Dermis microvascular lymphatic vessel endothelial cell (primary cell): ENCODE measurements at places on chromosomes 1 and 21.

- DNase-seq: no peak
Observed at GRCh38 chr1:113747376-113747775, 11.9 kb downstream of the PHTF1 start.

DNA sequence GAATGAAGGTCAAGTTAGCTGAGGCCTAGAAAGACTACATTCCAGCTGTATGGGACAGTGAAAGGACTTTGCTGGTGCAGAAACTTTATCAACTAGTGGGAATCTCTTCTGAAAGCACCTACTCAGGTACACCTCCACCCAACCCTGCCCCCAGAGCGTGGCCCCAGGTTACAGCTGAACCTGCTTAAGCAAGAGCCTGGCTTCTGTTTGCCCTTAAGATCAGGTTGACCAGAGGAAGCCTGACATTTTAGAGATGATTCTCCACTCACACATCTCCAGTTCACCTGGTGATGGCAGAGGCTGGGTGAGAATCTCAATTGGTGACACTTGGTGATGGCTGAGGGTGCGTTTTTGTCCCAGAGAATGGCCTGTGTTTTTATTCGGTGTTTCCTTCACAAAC, 24.0 kb downstream of the ELAPOR1 start:
- DNase-seq: no peak

GRCh38 chr21:35084869-35085268, 35.8 kb upstream of the RUNX1 start:
- DNase-seq: no peak

DNA sequence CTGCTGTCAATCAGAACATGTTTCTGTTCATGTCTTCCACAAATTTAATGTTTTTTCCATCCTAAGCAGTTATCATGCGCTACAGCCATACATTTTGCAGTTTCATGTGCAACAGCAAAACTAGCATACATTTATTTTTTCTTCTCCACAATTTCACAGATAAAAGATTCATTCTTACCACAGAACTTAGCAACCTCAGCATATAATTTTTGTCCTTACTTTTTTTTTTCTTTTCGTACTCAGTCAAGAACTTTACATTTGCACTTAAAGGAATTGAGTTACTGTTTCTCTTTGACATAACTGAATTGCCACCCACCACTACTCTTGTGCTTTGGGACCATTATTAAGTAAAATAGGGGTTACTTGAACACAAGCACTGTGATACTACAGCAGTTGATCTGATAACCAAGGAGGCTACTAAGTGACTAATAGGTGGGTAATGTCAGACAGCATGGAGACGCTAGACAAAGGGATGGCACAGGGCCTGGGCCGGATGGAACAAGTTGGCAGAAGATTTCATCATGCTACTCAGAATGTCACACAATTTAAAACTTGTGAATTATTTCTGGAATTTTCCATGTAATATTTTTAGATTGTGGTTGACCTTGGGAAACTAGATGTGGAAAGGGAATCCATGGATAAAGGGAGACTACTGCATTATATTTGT, 50.2 kb upstream of the LHX8 start:
- peak; percentile 33 for DNase-seq

GRCh38 chr1:54465351-54465811, 59.2 kb upstream of the SSBP3 start:
- DNase-seq: no peak

DNA sequence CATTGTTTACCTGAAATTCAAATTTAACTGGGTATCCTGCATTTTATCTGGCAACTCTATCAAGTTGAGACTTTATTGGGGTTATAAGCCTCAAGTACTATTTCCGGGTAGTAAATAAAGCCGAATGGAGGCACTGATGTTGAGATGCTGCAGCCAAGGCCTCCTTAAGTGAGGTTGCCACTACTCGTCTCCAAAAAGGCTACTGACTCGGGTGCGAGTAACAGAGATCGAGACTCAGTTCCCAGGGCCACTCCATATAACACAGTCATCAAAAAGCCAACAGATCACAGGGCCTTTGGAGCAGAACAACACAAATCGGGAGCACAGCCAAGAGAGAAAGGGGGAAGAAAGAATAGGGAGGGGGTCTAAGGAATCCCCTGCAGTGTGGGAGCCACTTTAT, 524 bp downstream of the COPA start:
- DNase-seq: no peak

DNA sequence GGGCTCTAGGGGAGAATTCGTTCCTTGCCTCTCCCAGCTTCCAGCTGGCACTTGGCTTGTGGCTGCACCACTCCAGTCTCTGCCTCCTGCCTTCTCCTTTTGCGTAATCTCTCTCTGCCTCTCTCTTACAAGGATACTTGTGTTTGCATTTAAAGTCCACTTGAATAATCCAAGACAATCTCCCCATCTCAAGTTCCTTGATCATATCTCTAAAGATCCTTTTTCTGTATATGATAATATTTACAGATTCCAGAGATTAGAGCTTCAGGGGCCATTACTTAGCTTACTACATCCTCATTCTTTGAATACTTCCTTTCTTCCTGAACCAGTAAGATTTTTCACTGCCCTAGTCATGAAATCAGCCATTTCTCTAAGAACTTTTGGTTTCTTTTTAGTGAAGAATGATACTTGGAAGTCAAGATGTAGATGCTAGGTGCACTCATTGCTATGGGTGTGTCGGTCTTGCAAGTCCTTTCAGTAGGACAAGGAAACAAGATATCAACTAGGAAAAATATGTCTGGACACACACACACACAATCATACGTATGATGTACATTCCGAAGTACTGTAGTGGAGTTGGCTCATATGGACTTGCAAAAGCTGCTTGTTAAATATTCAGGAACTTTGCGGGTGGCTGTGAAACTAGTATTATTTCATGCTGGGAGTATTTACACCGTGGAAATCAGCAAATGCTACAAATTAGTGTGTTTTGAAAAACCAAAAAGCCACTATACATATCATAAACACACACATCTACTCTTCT, 20.8 kb upstream of the RLF start:
- DNase-seq: no peak

DNA sequence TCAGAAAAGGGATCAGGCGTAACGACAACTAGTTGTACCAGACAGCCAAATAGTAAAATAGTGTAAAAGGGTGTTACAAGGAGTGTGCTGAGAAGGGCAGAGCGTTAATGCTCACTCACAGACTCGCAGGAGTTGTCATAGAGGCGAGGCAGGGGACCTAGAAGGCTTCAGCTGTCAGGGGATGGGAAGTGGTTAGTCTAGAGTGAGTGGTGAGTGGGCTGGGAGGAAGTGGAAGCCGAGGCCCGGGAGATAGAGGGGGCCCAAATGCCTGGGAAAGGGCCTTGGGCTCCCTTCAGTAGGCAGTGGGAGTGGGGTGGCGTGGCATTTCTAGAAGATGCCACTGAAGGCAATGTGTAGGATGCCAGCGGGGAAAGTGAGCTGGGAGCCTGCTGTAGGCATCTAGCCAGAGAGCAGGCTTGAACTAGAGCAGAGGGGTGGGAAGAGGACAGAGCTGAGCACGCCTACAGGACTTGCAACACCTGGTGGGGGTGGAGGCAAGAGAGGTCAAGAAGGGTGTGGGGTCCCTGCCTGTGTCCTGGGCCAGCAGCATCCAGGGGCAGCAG, 10.3 kb downstream of the SLC6A17 start:
- DNase-seq: no peak

- DNase-seq: no peak
Observed at GRCh38 chr1:77310924-77311323, 29.1 kb downstream of the AK5 start.

DNA sequence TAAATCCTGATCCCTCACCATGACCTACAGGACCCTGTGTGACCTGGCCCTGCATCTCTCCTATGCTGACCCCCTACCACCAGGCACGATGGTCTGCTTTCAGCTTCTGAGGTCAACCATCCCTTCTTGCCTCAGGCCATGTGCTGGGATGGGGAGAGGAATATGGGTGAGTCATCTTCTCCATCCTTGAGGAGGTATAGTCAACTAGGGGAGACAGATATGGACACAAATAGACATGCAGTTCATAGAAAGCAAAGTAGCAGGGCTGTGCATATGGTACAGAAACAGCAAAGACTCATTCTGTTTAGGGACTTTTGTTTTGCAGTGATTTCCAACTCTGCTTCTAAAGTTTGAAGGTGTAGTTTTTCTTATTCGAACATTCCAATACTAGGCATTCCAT, 250.8 kb upstream of the FGGY start:
- no peak for DNase-seq

DNA sequence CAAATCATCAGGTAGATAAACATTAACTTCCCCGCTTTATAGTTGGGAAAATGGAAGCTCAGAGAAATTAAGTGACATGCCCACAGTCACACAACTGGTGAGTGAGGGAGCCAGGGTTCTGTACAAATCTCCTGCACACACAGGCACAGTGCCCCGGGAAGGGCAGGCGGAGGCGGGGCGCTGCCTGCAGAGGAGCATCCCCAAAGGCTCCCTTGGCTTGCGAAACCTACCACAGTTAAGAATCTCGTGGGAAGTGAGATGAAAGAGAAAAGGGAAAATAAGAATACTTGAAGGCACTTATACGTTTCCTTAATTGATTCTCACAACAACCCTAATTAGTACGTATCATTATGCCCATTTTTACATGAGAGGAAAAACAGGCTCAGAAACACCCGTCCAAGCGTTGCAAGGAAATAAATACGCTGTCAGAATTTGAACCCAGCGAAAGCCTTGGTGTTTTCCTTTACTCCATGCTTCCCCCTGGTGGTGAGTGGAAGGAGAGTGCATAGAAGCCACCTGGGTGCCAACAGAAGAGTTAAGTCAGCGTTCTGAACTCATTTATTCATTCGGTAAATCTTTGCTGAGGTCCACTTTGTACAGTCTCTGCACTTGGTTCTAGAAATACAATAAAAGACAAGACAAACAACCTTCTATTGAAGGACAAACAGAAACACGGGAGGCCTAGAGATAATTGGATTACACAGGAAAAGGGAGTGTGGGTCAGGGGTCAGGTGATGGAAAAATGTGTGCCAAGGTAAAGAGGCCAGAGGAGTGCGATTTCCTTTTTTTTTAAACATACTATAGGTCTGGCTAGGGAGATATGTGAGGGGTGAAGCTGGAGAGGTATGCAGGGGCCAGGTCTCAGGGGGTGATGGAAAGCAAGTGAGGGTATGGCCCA, 28.4 kb downstream of the ACP6 start:
- peak; percentile 65 for DNase-seq

GRCh38 chr21:14121719-14122118, 89.0 kb downstream of the LIPI start:
- no peak for DNase-seq

- DNase-seq: no peak
Observed at GRCh38 chr1:15066191-15066590, 87.4 kb upstream of the TMEM51 start.

DNA sequence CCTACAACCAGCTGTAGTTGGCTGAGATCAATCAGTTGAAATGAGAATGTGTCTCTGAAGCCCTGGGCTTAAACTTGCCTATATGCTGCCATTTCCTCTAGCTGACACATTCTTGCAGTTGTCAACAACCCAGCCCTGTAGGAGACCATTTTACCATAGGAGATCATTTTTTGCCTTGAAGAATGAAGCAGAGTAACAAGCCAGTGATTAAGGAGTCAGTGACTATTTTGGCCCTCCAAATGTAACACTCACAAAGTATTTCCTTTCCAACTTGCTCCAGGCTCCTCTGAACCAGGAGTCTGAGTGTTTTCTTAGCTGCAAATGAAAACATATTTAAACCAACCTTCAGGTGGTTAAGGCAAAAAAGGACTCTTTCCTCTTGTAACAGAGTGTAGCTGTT, 183.5 kb downstream of the ZZZ3 start:
- peak; percentile 39 for DNase-seq

DNA sequence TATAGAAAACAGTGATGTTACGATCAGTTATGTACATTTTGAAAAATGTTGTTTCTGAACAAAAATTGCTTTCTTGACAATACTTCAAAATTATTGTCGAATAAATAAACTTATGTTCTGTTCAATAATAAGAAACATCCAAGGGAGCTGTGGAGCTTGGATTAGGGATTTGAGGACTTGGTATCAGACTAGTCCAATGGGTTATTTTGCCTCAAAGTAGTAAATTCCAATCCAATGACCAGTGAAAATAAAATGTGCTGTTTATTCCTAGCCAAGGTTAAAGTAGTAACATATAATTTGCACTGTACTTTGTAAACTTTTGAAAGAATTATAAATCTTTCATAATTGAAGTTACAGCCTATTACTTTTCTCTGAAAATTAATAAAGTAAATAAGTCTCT, 79.1 kb upstream of the IVNS1ABP start:
- no peak for DNase-seq

- DNase-seq: no peak
Observed at GRCh38 chr1:26096471-26096870, 15.2 kb upstream of the PDIK1L start.

GRCh38 chr1:116415699-116416533, 42.9 kb downstream of the ATP1A1 start:
- DNase-seq: no peak

DNA sequence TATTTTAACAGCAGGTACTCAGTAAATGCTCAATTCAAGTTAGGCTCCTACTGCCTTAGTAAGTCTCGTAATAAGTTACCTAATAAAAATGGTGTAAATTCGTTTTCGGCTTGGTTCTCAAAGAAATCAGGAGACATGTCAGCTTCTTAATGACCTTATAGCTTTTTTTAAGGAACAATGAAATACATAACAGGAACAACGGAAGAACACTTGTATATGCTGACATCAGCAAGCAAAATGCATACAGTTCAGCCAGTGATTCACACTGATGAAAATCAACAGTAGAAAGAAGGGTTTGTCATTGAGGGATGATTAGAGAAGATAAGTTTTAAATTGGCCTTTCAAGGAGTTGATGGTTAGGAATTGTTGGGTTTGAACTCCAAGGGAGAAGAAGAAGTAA, 13.3 kb downstream of the RPTN start:
- no peak for DNase-seq

GRCh38 chr1:21012937-21013336, 163.8 kb downstream of the EIF4G3 start:
- DNase-seq: no peak

DNA sequence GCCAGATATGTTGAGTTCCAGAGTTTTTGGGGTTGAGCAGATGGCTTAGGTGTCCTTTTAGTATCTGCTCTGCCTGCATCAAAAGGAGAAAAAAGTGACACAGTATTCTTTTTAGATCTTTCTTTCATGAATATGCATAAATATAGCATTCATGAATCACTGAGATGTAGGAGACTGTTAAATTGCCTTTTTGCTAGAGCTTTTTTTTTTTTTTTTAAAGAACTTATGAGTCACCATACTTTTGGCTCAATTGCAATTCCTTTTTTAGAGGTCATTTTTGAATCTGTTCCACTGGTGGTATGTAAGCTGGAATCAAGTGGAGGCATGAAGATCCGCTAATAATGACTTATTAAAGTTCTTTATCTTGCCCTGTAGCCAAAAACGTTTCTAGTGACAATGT, 480.9 kb upstream of the ZRANB2 start:
- DNase-seq: no peak

DNA sequence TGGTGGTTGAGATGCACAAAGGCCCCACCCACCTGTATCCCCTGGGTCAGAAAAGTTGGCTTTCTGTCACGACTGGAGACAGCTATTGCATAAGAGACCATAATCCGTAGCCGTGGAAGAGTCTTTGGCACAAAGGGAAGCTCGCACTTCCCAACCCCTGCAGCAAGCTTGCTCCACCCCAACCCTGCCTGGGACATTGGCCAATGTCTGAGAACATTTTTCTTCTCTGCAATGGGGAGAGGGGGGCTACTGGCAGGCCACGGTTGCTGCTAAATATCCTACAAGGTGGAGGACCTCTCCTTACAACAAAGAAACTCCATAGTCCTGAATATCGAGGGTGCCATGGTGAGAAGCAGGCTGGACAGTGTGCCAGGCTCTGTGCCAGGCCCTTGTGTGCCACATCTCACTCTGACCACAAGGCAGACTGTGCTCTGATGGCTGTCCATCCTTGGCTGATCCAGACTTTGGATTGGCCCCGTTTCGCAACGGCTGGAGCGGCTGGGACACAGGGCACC, 104.1 kb downstream of the CSMD2 start:
- no peak for DNase-seq

- no peak for DNase-seq
Observed at GRCh38 chr1:211334986-211335385, 8.4 kb downstream of the TRAF5 start.
